Activated T-helper 1 cell treated with anti-CD3 and anti-CD28 coated beads, Interleukin-2, amount 50 U/mL, for 16 hours (primary cell): ENCODE measurements at places on chromosomes 7 and 10.

- no peak for DNase-seq
Observed at GRCh38 chr7:23098460-23098859, 7.1 kb upstream of the KLHL7 start.

DNA sequence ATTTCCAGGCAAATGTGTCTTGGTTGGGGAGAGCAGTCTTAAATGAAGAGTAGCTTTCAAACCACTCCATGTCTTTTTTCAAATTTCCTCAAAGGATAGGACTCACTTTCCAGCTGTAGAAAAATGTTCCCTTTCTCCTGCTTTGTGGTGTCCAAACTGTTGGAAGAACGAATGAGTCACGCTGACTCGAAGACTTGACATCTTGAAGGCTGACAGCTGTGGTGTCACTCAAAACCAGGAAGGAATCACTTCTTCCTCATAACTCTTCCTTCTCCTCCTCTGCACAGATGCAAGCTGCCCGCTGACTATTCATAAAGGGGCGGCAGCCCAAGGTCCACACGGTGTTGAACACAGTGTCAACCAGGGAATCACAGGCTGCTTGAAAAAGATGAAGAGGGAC is 19.2 kb downstream of the PLA2G12B start:
- no peak for DNase-seq

GRCh38 chr7:979886-980571 is 3.0 kb upstream of the CYP2W1 start:
- DNase-seq: no peak

GRCh38 chr7:114293289-114294012 is 121.2 kb upstream of the FOXP2 start:
- no peak for DNase-seq

DNA sequence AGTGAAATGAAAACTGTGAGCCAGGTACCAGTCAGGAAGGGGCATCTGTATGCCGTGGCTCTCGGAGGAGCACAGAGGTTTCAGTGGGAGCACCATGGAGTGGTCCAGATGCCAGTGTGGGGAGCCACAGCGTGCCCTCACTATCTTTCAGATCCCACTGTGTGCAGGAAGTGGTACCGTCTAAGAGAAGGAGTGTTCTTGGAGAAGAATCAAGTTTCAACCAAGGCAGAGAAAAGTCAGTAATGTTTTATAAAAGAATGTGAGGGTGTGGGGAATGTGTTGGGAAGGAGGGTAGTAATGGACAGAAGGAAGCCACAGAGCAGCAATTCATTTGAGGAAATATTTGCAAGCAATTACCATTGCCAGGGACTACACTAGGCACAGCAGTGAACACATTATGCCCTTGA is 35.6 kb downstream of the PRKAR2B start:
- DNase-seq: no peak
